ENCODE measurements at places on chromosomes 11 and 22. TPM values are rescaled to one million over a fixed set of nuclear protein-coding genes. Genes with fewer than 3 reads are reported as not detected.
A peak's percentile ranks its signal among the peaks of the same experiment; 100 is the strongest.

TPP1 gene
- total RNA-seq, result 51.3 TPM

OR5L2 gene
- total RNA-seq, result not detected

TMEM191B gene
- total RNA-seq, result 10.1 TPM

- peaks cover 11% of the 10 kb centered on the region for H3K4me1 ChIP-seq
- H3K27me3 ChIP-seq, result no peaks in the 10 kb centered on the region
- H3K27ac ChIP-seq, result peak overlapping the region; percentile 63
- H3K4me3 ChIP-seq, result no peak overlapping the region
- no peaks in the 10 kb centered on the region for H3K36me3 ChIP-seq
Observed at GRCh38 chr11:35282221-35282882, 137.0 kb downstream of the SLC1A2 start.
